ENCODE measurements at places on chromosomes 7 and 10.

DNA sequence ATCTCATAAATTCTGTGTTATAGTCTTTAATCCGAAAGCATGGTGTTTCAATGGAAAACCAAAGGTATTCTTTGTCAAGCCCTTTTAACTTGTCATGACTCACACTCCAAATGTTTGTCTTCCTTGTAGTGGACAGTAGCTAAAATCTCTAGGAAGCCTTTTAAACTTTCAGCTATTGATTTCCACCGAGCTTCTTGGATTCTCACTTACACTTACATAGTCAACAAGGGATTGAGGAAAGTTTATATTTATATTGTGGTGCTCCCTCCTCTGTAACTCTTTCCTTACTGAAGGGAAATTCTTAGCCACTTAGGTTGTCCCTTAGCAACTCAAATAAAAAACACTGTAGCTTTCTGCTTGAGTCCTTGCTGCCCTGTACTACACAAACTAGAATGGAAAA, 31.2 kb upstream of the GPR37 start:
- DNase-seq, result no peak

DNA sequence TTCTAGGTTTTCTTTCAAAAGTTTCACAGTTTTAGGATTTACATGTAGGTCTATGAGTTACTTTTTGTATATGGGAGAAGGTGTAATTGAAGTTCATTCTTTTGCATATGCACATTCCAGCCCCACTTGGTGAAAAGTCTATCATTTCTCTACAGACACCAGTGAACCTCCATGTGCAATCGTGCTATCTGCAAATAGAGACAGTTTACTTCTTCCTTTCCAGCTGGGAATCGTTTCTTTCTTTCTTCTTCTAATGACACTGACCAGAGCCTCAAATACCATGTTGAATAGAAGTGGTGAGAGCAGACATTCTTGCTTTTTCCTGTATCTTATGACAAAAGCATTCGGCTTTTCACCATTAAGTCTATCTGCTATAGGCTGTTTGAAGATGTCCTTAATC, 122.7 kb downstream of the ARHGAP22 start:
- DNase-seq, result no peak

DNA sequence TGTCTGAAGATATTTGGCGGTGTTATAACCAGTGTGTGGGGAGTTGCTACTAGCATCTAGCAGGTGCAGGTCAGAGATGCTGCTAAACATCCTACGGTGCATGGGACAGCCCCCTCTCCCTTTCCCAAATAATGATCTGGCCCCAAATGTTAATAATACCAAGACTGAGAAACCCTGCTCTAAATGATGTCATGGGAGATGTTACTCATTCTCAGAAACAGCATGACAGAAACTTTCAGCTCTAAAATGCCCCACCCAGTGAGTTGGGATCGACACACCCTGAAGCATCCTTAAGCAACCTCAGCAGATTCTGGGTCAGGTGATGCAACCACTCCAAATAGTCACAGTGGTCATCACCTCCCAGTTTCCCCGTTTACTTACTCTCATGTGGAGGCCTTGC, 108.8 kb upstream of the MPP7 start:
- DNase-seq, result no peak

GRCh38 chr7:87414794-87415188, 60.7 kb downstream of the ABCB4 start:
- DNase-seq, result no peak

- no peak for DNase-seq
Observed at GRCh38 chr7:84083846-84084245, 110.7 kb downstream of the SEMA3A start.

GRCh38 chr10:80598951-80599350, 61.2 kb downstream of the SH2D4B start:
- no peak for DNase-seq

DNA sequence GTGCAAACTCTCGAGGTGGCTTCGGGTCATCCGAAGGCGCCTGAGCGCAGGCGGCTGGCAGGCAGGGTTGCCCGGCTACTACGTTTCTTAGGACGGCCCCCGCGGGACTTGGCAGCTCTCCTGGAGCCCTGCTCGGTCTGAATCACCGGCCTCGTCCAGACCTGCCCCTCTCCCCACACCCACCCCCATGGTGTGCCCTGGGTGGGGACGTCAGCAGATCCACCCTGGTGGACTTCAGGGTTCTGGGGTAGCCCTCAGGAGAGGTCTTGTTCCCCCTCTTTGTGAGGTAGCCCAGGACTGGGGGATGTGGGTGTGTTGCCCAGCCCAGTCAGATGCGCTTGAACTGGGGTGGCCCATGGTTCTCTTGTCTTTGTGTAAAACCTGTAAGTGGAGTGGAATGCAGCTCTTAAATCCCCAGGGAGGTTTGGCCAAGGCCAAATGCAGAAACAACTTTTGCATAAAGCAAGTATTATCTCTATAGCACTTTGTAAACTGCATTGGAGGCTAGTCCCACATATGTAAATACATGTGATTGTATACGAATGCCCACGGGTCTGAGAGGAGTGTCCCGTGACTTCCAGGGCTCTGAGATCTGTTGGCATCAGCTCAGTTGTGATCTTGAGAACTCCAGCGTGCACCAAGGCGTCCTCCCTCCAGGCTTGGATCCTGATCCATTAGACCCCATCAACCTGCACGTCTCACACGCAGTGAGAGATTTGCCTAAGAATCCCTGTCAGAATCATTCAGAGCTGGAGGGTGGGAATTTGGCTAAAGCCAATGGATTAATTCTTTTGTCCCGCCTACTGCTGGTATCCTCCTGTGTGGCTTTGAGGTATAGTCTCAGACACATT, 1.8 kb downstream of the PFKFB3 start:
- DNase-seq, result peak; percentile 39

GRCh38 chr10:121452581-121452980, 145.7 kb downstream of the FGFR2 start:
- no peak for DNase-seq

- no peak for DNase-seq
Observed at GRCh38 chr7:132480534-132480933, 95.7 kb downstream of the PLXNA4 start.

Measured in muscle of leg (tissue), 16 donors.